ENCODE measurements at places on chromosomes 6 and 20. TPM values are rescaled to one million over a fixed set of nuclear protein-coding genes. Genes with fewer than 3 reads are reported as not detected.

The RIPPLY2 gene
- total RNA-seq = not detected

DNA sequence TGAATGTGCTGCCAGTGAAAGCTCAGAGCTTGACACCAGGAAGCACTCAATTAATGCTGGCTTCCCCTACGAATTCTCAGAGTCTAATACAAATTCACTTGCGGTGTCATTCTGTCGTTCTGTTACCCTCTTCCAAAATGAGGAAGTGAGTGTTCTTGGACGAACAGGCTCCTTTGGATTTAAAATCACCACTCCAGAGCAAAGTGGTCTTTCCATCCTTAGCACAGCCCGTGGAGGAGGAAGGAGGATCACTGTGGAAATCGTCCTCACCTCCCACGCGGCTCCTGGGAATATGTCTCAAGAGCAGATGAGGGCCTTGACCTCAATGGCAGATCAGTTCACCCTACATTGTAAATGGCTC lies 41.7 kb downstream of the RIOK1 start:
- DNase-seq = no peak

GRCh38 chr6:13412639-13413465 lies 74.5 kb downstream of the GFOD1 start:
- DNase-seq = no peak

- DNase-seq = peak; percentile 7
These were observed 93.3 kb upstream of the MARCKS start for GRCh38 chr6:113763876-113764275.
